ENCODE measurements at places on chromosomes 3 and 15. TPM values are rescaled to one million over a fixed set of nuclear protein-coding genes. Genes with fewer than 3 reads are reported as not detected.

DNA sequence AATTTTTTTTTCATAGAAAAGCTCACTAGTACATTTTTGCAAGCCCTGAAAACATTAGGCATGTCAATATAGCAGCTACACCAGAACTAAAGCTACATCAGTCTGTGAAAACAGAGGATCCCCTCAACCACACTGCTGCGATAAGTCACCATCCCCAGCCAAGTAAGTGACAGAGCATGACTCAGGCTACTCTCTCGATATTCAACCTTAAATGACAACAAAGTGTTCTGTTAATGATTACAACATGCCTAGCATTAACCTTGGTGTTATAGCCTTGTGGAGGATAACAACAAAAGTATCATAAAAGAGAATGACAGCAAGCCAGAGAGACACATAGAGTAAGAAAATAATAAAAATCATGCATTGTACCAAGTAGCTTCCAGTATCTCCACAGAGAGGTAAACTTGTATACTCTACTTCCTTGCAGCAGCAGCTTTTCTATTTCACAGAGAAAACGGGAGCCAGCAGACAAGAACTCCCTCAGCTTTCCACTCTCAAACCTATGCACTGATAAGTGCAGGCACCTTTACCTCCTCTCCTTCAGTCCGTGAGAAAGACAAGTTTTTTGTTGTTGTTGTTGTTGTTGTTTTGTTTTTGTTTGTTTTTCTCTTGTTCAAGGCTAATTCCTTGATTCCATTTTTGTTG lies 76.6 kb downstream of the GBE1 start:
- no peak for DNase-seq

GRCh38 chr15:39198044-39199000 lies 382.6 kb upstream of the THBS1 start:
- DNase-seq, result no peak

GRCh38 chr3:133130168-133130567 lies 92.0 kb downstream of the TMEM108 start:
- no peak for DNase-seq

The EPB42 gene
- total RNA-seq, result not detected

The EFHB gene
- not detected for total RNA-seq

The CLDN1 gene
- 37.4 TPM for total RNA-seq

DNA sequence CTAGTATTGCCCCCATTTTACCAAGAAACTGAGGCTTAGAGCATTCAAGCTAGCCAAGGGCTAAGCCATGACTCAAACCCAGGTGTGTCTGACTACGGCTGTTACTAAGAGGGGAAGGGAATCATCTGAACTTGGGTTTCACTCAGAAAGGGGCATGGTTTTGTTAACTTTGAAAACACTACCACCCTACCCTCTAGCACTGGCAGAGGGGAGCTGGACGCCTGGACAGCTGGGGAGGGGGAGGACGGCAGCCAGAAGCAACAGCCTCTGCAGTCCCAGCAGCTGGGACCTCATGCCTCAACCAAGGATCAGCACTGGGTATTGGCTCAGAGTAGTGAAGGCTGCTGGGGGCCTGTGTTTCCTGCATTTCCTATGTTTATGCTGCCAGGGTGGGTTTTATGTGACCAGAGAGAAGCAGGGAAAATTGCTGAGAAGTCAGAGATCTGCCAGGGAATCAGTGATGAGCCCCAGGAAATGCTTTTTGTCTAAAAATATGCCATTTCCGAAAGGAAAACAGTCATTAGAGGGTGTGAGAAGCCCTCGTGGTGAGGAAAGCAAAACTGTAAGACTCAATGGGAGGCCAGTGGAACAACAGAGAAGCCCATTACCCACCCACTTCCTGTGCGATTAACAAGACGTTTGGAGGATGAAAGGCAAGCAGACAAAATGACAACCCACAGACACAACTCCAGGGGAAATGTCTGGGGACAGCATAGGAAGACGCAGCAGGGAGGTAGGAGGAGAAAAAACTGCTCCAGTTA lies 41.2 kb downstream of the LIPC start:
- no peak for DNase-seq

DNA sequence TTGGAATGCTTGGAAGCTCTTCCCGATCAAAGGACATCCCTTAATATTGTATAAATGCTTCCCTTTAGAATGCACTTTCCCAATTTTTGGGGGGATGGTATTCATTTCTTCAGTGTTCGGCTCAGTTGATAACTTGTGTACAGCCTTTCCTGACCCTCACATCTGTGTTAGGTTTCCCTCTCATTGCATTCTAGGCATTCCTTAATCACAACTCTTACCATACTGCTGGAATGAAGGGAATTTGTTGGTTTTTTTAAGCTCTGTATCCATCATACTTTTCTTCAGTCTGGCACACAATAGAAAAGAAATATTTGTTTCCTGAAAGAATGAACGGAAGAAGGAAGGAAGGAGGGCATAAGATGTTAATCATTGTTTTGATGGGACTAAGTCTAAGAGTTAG lies 119.5 kb downstream of the CHST2 start:
- no peak for DNase-seq

GRCh38 chr3:183591881-183592521 lies 36.5 kb upstream of the KLHL6 start:
- no peak for DNase-seq

GRCh38 chr3:55074796-55075195 lies 146.9 kb upstream of the LRTM1 start:
- no peak for DNase-seq

GRCh38 chr3:124078953-124079911 lies 87.3 kb upstream of the ROPN1 start:
- no peak for DNase-seq

The PRSS50 gene
- total RNA-seq, result 0.24 TPM

- DNase-seq, result no peak
These were observed 157.9 kb downstream of the TLE3 start for GRCh38 chr15:69939513-69940440.

- DNase-seq, result no peak
These were observed 798.8 kb downstream of the OTOL1 start for GRCh38 chr3:162295323-162295983.

GRCh38 chr15:43505738-43506137 lies 11.7 kb upstream of the MAP1A start:
- DNase-seq, result no peak

- no peak for DNase-seq
These were observed 276.2 kb upstream of the CTNNB1 start for GRCh38 chr3:40923143-40923542.

The CACNA2D2 gene
- total RNA-seq, result 86.6 TPM

DNA sequence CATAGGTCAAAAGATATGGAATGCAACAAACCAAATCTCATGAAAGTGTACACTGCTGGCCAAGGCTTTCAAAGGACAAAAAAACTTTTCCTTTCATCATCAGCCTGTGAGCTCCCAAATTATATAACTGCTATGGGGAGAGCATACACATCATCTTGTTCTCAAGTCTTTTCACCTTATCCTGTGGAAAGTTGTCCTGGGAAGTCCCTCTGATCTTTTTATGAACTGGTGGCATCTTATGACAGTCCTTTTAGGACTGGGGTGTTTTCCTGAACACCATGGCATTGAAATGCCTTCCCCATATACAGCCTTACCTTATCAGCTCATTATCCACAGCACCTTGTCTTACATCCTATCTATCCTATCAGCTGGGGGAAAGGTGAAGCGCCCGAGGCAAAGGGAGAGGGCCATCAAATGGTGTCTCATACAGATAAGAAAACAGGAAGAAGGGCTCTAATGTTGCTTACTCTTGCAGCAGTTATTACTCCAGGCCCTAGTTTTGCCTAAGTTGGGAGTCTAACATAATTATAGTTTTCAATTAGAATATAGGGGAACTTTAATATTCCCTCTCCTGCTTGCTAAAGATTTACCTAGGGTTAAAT lies 61.5 kb upstream of the GOLIM4 start:
- no peak for DNase-seq

GRCh38 chr3:136956971-136957370 lies 812 bp upstream of the IL20RB start:
- DNase-seq, result no peak

The GOLGA8T gene
- total RNA-seq, result not detected

- peak; percentile 33 for DNase-seq
These were observed at the start of gene FGF12 for GRCh38 chr3:192727032-192727847. Gene FGF12, minus strand, starts transcription at chr3:192727541.

GRCh38 chr15:62462268-62462667 lies 297.2 kb upstream of the C2CD4B start:
- no peak for DNase-seq

GRCh38 chr3:178676077-178676476 lies 139.8 kb downstream of the KCNMB2 start:
- DNase-seq, result no peak

The GOLGA6A gene
- total RNA-seq, result not detected

DNA sequence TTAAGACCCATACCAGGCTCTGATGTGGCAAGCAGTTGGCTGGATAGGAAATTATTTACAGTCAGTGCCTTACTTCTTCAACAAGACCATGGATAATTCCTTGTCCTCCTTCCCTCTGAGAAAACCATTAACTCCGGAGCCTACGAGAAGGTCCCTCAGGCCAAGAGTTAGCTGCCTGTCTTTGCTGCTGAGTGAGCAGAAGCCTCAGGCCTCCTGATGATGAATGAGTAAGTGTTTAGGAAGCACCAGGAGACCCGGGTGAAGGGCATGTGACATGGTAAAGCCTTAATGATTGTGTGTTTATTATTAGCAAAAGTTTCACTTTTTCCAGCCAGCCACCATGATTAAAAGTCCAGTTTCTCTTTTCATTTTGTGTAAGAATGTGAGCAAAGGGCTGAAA lies 174.9 kb upstream of the TOPAZ1 start:
- no peak for DNase-seq

GRCh38 chr3:52833202-52833601 lies 1.6 kb downstream of the MUSTN1 start:
- peak; percentile 59 for DNase-seq

DNA sequence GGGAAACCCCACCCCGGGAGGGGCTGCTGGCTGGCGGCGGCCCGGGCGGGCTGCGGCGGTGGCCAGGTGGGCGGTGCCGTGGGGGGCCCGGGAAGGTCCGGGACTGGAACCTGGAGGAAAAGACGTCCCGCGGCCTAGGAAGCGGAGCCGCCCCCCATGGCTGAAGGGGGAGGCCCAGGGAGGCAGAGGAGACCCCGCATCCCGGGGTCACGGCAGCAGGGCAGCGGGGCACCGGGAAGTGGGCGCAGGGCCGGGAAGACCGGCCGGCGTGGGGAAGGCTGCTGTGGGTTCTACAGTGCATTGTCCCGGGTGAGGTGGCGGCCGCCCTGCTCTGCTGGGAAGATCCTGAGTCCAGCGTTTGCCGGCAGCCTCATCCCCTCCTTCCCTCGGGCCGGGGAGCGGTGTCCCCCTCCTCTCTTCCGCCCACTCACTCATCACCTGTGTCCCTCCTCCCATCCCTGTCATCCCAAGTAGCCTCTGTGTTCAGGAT lies 525 bp upstream of the FSTL1 start:
- no peak for DNase-seq

- DNase-seq, result no peak
These were observed 81.5 kb downstream of the SMAD3 start for GRCh38 chr15:67146875-67147381.

GRCh38 chr3:107142171-107142570 lies 235.1 kb upstream of the CCDC54 start:
- no peak for DNase-seq

DNA sequence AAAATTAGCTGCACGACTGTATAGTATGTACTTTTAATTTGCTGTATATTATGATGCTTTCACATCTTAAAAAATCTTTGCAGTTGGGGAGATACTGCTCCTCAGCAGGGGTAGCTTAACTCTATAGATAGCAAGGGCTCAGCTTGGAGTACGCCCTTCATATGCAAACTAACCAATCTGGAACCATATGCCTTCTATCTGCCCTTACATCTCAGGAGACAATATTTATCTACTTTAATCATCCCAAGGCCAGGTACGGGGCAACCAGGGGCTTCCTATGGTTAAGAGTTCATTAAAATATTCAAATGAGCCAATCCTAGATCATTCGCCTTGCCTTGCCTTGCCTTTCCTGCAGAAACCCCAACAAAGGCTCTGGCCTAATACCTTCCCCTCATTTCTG lies 204.1 kb upstream of the ZBTB20 start:
- no peak for DNase-seq

- peak; percentile 90 for DNase-seq
These were observed 3.9 kb upstream of the PXYLP1 start for GRCh38 chr3:141227752-141228151.

GRCh38 chr3:56940976-56941375 lies 119.5 kb upstream of the SPATA12 start:
- no peak for DNase-seq

The CCR1 gene
- 84.5 TPM for total RNA-seq

DNA sequence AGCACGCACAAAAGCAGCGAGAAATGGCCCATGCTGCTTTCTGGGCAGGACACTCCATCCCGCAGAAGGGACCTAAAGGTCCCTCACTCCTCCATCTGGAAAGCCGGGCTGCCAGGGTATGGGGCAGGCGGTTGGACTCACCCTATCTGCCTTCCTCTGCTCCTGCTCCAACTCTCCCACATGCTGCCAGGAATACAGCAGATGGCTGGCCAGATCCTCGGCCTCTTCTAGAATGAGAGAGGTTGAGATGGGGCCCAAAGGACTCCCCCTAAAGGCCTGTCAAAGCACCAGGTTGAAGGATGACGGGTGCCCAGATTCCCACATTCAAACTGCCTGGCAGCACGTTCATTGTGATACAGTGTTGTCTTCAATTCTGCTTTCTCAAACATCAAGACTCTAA lies 85.1 kb upstream of the C2CD4B start:
- no peak for DNase-seq

DNA sequence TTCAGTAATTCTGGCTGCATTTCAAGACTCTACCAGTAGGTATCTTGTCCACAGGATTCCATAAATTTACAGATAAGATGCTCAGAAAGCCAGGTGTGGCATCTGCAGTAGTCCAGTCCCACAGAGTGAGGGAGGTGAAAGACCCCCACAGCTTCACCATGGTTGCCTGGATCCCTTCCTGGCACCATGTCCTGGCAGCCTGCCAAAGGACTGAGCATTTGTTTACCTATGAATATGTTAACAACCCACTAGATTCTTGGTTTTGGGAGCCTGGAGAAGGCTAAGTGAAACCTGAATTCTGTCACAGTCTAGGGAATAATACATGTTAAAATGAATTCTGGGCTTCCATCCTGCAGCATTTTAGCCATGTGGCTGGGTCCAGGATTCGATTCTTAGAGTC lies 14.9 kb downstream of the CHST2 start:
- no peak for DNase-seq

- DNase-seq, result no peak
These were observed 124.8 kb downstream of the MYLK start for GRCh38 chr3:123759311-123759710.

DNA sequence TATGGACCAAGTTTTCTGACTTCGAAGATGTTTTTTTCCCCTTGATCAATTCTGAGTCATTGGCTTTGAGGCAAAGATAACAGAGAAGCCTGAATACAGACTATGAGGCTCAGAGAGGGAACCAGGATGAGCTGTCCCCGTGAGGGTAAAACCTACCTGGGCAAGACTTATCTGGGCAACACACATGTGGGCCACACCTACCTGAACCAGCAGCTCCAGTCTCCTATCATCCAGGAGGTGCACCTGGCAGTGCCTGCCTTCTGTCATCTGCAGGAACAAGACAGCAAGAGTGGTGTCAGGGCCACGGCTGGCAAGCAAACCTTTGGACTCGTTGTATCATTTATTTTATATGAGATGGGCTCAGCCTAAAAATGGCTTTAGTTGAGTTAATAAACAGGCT lies 72.6 kb downstream of the FRMD4B start:
- DNase-seq, result no peak

GRCh38 chr3:41304593-41304992 lies 105.3 kb downstream of the CTNNB1 start:
- peak; percentile 17 for DNase-seq
